Naive thymus-derived CD8-positive, alpha-beta T cell (primary cell): ENCODE measurements at places on chromosomes 3 and 15. TPM values are rescaled to one million over a fixed set of nuclear protein-coding genes. Genes with fewer than 3 reads are reported as not detected.

DNA sequence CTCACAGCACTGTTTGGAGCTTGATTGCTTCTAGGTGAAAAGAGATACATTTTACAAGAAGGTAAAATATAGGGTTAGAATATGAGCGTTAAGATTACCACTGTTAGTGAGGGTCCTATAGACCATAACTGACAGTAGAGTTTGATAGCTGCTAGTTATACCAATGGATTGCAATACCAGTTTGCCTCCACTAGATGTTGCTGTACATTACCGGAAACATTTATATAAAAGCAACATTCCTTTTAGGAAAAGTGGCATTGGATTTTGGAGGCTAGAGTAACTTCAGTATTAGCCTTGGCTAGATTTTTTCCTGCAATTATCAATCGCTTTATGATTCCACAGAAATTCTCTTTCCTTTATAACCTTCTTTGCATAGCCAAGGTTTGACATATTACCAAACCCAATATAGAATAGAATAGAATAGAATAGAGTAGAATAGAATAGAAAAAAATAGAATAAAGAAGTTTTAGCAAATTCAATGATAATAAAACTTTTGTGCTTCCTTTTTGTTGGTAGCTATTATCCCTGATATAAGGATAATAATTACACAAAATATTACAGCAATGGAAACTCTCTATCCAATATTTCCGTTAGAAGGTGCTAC, 1093.6 kb upstream of the ALCAM start:
- H3K27me3 ChIP-seq = no peaks in the 10 kb centered on the region
- no peak overlapping the region for H3K4me3 ChIP-seq
- no peak overlapping the region for H3K27ac ChIP-seq
- no peak for DNase-seq
- H3K4me1 ChIP-seq = no peaks in the 10 kb centered on the region

The LNP1 gene
- 2.4 TPM for total RNA-seq

The DUOXA2 gene
- total RNA-seq = not detected

- H3K27me3 ChIP-seq = peaks cover 6% of the 10 kb centered on the region
- peaks cover 30% of the 10 kb centered on the region for H3K4me1 ChIP-seq
- DNase-seq = no peak
- H3K36me3 ChIP-seq = no peaks in the 10 kb centered on the region
Observed at GRCh38 chr15:78301828-78302227, 2.4 kb upstream of the SKIC8 start.

DNA sequence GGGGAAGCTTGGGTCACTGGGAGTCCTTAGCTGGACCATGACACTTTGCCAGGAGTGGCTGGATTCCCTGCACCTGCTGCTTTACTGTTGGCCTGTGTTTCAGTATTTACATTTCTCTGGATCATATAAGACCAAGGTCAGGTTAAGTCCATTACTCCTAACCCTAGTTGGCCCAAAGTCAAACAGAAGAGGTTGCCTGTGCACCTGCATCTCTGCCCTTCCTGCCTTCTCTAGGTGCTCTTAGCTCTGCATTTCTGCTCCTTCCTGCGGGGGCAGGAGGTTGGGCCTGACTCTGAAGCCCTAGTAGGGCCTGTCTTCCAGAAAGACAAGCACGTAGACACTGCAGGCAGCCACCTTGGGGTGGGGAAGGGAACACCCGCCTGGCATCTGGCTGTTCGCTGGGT, 124.3 kb downstream of the RPLP1 start:
- peaks cover 16% of the 10 kb centered on the region for H3K4me1 ChIP-seq
- no peak for DNase-seq
- H3K36me3 ChIP-seq = no peaks in the 10 kb centered on the region

- peaks cover 3% of the 10 kb centered on the region for H3K4me1 ChIP-seq
- H3K4me3 ChIP-seq = no peak overlapping the region
- no peak for DNase-seq
- peaks cover 51% of the 10 kb centered on the region for H3K36me3 ChIP-seq
Observed at GRCh38 chr3:52851348-52851747, 16.5 kb upstream of the MUSTN1 start.

DNA sequence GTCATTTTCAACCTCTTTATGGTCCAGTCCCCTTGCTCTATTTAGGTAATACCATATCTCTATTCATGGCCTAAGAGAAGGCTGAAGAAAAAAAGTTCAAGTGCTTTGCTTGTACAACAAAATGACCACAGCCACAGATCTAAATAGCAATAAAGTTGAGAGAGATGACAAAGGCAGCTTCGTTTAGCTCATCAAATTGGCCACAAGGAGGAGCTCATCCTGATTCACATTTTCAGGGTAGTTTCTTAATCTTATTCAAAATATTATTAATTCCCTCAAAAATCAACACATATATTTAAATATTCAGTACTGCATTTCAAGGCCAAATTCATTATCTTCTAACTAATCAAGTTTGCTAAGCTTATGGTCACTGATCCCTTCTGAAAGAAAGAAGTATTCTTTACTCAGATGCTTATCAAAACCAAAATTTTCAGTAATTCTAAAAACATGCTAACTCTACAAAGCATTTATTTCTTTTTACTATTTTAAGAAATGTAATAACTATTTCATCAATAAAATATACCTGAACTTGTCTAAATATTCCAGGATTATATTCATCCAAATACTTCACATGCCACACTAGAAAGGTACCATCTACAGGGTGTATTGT, 85.5 kb downstream of the DMXL2 start:
- peaks cover 9% of the 10 kb centered on the region for H3K36me3 ChIP-seq
- H3K4me3 ChIP-seq = no peak overlapping the region
- no peaks in the 10 kb centered on the region for H3K4me1 ChIP-seq
- DNase-seq = no peak
- H3K27me3 ChIP-seq = no peaks in the 10 kb centered on the region

DNA sequence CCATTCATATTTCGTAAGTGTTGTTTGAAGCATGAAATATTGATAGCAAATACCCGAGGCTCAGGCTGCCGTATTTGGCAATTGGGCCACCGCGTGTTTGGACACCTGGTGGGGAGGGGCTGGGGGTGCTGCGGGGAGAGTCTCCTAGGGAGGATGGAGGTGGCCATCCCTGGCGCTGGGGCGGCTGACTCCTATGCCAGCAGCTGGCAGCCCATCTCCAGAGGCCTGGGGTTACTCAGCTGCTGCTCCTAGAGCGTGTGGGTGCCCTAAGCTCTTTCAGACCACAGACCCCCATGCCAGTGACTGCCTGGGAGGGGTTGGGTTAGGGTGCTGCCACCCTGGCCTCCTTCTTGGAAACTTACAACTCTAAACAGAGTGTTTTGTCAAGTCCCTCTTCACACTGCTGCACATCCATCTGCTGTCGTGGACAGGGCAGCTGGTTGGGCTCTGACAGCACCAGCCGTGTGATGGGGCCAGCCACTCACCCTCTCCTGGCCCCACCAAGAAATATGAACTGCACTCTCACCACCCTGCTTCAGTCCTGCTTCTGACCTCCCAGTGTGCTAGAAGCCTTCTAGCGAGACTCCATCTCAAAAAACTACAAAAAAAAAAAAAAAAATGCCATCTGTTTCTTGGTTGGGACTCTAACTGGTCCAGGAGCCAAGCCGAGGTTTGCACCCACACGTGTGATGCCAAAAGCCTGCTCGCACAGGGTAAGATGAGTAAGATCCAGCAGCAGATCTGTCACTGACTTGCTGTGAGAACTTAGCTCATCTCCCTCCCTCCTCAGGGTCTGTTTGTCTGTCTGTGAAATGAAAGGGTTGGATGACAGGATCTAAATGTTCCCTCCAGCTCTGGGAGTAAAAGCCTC, 156.2 kb downstream of the MEGF11 start:
- no peak overlapping the region for H3K27ac ChIP-seq
- H3K4me3 ChIP-seq = no peak overlapping the region
- H3K4me1 ChIP-seq = no peaks in the 10 kb centered on the region
- H3K36me3 ChIP-seq = no peaks in the 10 kb centered on the region

- H3K27ac ChIP-seq = peak overlapping the region; percentile 37
- H3K4me1 ChIP-seq = peaks cover 8% of the 10 kb centered on the region
- H3K36me3 ChIP-seq = peaks cover 31% of the 10 kb centered on the region
- no peak for DNase-seq
- no peak overlapping the region for H3K4me3 ChIP-seq
Observed at GRCh38 chr15:41921639-41922038, 27.8 kb upstream of the SPTBN5 start.

- H3K27ac ChIP-seq = peak overlapping the region; percentile 63
- no peak for DNase-seq
- H3K27me3 ChIP-seq = no peaks in the 10 kb centered on the region
- peaks cover 2% of the 10 kb centered on the region for H3K4me1 ChIP-seq
- peaks cover 3% of the 10 kb centered on the region for H3K36me3 ChIP-seq
- no peak overlapping the region for H3K4me3 ChIP-seq
Observed at GRCh38 chr15:67192185-67192820, 62.2 kb downstream of the AAGAB start.

The GOLGA8G gene
- not detected for total RNA-seq

The CHRNA3 gene
- total RNA-seq = not detected

DNA sequence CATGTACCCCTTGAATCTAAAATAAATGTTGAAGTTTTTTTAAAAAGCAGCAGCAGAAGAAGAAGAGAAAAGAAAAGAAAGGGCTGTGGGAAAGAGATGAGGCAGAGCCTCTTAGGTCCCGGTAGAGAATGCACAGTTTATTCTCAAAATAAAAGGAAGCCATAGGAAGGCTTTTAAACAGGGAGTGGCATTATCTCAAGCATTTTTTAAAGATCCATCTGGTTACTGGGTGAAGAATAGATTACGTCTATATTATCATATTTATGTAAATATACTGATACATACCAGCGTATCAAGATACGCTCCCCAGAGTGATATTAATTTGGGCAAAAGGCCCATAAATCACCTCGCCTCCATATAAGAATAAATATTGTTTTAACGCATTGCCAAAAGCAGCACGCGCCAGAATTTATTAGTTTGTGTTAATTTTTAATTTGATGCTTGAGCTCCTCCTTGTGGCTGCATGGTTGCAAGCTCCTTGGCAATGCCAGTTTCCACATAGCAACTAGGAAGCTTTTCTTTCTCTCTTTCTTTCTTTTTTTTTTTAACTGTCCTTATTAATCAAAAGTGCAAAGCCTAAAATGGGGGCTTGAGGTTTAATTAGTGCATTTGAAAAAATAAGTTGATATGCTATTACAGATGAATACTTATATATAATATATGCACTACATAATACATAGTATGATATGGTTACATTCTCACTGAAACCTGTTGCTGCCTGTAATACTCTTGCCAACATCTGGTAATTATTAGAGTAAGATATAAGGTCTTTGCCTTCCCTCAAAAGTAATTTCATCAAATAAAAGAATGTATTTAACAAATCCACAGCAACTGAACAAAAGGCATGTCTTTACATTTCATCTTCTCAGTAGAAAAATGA, 242.8 kb upstream of the UBE2E2 start:
- no peaks in the 10 kb centered on the region for H3K27me3 ChIP-seq
- H3K36me3 ChIP-seq = no peaks in the 10 kb centered on the region
- no peaks in the 10 kb centered on the region for H3K4me1 ChIP-seq
- no peak overlapping the region for H3K27ac ChIP-seq
- DNase-seq = no peak
- no peak overlapping the region for H3K4me3 ChIP-seq

DNA sequence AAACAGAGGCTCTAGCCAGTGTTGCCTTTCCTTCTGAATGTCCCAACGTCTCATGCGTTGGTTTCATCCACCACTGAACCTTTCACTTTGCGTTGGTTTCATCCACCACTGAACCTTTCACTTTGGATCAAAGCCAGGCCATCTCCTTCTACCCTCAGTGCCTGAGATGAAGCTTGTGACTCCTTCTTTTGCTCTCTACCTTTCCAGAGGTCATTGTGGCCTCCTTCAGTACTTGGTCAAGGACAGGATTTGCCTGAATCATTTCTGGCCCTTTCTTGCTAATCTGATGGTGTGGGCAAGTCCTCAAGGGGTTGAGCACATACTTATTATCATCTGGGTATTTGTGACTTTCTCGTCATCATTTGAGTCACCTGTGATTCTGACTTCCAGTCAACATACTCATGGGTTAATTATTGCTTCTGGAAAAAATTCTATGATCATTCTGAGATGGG, 50.0 kb downstream of the SELENOT start:
- no peak for DNase-seq
- peaks cover 2% of the 10 kb centered on the region for H3K27me3 ChIP-seq
- no peak overlapping the region for H3K4me3 ChIP-seq
- H3K4me1 ChIP-seq = no peaks in the 10 kb centered on the region

- no peaks in the 10 kb centered on the region for H3K36me3 ChIP-seq
- peaks cover 5% of the 10 kb centered on the region for H3K27me3 ChIP-seq
Observed at GRCh38 chr3:124126436-124127023, 134.6 kb upstream of the ROPN1 start.

DNA sequence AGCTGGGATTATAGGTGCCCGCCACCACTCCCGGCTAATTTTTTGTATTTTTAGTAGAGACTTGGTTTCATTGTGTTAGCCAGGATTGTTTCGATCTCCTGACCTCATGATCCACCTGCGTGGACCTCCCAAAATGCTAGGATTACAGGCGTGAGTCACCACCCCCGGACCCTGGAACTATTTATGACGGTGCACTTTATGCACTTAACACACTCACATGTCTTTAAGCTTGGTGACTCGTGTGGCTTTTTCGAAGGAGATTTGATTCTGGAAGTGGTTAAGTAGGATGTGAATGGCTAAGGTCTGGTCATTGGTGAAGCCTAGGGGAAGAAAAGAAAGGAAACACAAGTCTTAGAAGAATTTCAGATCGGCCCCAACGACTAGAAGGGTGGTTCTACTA, 20.3 kb downstream of the BBS4 start:
- H3K4me3 ChIP-seq = no peak overlapping the region
- no peak overlapping the region for H3K27ac ChIP-seq
- no peaks in the 10 kb centered on the region for H3K27me3 ChIP-seq
- H3K4me1 ChIP-seq = peaks cover 3% of the 10 kb centered on the region
- DNase-seq = no peak

GRCh38 chr15:83815506-83815905, 161.6 kb downstream of the ADAMTSL3 start:
- H3K4me3 ChIP-seq = no peak overlapping the region
- DNase-seq = no peak
- H3K36me3 ChIP-seq = no peaks in the 10 kb centered on the region
- no peaks in the 10 kb centered on the region for H3K4me1 ChIP-seq

DNA sequence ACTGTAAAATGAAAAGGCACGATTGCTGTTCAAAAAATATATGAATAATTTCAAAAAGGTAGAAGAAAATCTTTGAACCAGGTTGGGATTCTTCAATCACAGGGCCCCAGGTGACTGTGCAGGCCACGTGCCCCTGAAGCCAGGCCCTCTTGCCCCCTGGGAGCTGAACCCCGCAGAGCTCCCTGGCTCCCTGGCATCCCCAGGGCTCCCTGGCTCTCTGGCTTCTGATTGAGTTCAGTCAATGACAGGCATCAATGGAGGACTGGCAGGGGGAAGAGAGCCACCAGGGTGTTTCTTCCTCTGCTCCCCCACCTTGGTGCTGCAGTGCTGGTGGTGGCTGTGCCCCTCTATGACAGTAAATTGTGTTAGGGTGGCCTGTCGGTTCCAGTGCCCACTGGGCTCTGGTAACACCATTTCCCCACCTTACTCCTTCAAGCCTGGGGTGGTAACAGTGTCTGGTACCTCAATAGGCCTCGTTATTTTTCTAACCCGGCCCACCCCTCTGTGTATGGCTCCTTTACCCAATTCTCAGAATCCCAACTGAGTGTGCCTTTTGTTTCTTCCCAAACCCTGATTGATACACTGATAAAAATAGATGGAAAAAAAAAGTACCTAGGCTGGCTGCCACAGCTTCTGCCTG, 62.6 kb downstream of the STARD5 start:
- H3K4me3 ChIP-seq = no peak overlapping the region
- no peaks in the 10 kb centered on the region for H3K36me3 ChIP-seq
